NCI-H1048 (cell line): ENCODE measurements at places on chromosomes 7 and 10.

DNA sequence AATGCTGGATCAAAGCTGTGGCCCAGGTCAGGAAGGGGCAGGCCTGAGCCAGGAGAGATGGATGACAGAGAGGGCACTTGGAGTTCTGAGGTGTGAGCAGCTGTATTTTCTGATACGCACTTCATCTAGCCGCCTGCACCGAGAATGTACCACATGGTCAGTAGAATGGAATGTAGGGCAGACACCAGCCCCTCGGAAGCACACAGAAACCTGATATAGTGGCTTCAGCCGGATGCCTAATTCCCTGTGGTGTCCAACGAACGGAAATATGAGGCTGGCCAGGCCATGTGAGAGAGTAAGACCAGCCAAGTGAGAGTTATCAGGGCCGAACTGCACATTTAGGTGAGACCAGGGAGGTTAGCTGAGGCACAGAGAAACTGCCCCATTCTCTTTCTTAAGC, 46.7 kb upstream of the PLCE1 start:
- no peak for DNase-seq

- DNase-seq = no peak
Measured at GRCh38 chr7:148793590-148793989, 90.5 kb downstream of the EZH2 start.

DNA sequence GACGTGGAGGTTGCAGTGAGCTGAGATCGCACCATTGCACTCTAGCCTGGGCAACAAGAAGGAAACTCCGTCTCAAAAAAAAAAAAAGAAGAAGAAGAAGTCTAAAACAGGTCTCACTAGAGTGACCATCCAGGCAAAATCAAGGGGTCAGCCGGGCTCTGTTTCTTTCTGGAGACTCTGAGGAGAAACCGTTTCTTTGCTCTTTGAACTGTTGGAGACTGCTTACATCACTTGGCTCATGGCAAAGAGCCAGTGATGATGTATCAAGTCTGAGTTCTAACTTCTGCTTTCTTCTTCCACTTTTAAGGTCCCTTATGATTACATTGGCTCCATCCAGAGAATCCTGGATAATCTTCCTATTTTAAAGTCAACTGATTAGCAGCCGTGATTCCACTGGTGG, 306.8 kb downstream of the WDR11 start:
- DNase-seq = no peak

DNA sequence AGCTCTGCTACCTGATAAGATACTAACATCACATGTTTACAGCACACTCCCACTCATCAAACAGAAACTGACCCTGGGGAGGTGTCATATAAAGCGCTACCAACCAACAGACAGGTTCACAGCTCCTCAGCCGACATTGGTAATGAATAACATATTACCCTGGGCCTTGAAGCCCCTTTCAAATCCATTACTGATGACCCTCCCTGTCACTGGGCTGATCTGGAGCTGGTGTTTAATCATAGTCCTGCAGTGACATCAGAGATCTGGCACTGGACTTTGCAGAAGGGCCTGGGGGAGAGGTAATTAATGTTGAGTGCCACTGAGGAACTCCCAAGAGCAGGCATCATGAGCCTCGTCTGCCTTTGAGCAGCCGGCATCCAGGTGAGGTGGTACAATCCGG, 306.5 kb upstream of the NFE2L3 start:
- DNase-seq = no peak

GRCh38 chr7:34596887-34597286, 61.1 kb upstream of the NPSR1 start:
- no peak for DNase-seq

DNA sequence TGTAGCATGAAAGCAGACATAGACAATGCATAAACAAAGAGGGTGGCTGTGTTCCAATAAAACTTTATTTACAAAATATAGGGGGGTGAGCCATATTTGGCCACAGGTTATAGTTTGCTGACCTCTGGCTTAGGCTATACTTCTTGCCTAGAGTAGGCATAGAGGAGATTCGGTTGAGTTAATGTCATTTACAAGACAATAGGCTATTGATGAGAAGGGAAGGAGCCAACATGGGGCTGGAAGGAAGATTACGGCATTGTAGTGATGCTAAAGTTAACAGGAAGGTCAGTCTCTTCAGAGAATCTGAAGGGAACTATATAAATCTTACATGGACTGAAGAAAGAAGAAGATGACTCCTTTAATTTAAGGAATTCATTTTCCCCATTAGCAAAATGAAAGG, 463.5 kb downstream of the HTR7 start:
- no peak for DNase-seq

GRCh38 chr7:14995774-14996173, 93.2 kb upstream of the DGKB start:
- no peak for DNase-seq

GRCh38 chr7:38905056-38905759, 3.8 kb downstream of the VPS41 start:
- no peak for DNase-seq

DNA sequence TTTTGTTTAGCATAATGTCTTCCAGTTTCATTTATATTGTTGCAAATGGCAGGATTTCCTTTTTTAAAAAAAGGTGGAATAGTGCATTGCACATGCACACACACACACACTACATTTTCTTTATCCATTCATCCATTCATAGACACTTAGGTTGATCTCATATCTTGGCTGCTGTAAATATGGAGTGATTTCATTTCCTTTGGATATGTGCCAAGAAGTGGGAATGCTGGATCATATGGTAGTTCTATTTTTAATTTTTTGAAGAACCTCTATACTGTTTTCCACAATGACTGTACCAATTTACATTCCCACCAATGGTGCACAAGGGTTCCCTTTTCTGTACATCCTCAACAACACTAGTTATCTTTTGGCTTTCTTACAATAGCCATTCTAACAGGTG, 68.9 kb downstream of the EBLN1 start:
- no peak for DNase-seq

- no peak for DNase-seq
Measured at GRCh38 chr10:130686689-130687300, 550.6 kb downstream of the GLRX3 start.

DNA sequence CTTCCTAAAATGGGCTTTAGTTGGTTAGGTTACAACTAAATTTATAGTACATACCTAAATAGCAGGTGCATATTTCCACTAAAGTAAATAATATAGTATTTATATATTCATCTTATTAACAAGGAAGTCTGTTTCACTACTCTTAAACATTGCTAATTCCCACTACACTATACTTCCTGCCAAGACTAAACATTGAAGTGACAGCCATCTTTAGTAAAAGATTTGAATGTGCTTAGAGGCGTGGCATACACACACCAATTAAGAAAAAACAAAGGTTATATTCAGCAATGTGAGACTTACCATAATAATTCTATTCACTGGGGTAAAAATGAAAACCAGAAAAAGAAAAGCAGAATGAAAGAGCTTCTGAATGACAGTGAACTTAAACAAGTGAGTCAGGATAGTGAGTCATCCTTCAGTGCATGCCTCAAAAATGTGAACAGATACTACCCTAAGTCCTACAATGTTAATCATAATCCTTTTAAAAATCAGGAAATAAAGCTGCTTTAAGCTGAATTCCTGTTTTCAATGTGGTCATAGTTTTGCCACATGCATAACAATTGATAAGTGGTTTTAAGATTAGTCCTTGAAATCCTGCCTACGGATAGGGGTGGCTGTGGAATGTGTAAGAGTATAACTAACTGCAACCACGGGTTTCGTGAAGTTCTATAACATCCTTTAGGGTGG, 59.4 kb downstream of the USP6NL start:
- peak; percentile 12 for DNase-seq

DNA sequence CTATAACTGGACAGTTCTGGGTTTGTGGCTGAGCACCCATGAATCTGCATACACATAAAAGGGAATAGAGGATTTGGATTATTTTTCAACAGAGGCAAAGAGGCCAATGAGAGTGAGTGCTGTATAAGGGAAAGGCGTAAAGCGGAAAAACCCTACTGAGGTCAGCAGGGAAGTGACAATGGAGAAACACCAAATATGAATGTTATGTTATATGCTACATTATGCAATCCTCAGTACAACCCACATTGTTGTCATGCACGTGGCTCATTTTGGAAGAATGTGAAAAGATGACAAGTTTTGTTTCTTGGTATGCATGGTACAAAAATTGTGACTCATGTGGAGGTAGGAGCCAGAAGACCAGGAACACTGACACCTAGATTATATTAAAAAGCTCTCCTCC, 113.6 kb upstream of the AMPH start:
- DNase-seq = no peak

GRCh38 chr10:29144126-29144525, 144.7 kb upstream of the LYZL1 start:
- DNase-seq = no peak

DNA sequence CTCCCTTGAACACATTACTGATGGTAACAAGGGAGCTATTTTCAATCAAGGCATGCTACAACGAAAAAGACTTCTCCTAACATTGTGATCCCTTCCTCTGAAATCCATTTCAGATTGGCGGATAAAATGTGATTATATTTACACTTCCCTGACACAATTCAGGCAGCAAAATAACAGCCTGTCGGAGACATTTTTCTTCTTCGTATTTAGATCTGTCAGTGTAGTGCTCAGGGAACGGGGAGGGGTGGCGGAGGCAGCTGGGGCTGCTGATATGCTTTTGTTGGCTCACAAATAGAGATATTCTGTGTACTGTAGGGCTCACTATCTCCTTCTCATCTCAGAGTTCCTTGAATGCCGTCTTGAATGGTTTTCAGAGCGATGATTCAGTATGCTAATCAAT, 1261.7 kb upstream of the AUTS2 start:
- no peak for DNase-seq

DNA sequence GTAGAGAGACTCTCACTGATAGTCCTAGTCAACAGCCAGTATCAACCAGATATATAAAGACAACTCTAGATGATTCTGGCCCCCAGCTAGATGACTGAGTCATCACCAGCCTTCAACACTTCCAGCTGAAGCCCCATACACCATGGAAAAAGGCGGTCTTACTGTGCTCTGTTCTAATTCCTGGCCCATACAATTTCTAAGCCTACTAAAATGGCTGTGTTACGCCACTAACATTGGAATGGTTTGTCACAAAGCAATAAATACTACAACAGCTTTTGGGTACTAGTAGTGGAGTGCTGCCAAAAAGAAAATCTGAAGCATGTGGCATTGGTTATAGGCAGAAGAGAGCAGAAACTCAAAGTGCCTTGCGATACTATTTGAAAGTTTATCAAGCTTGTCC, 13.0 kb upstream of the TES start:
- DNase-seq = no peak

- no peak for DNase-seq
Measured at GRCh38 chr7:36562121-36562520, 162.2 kb downstream of the AOAH start.

DNA sequence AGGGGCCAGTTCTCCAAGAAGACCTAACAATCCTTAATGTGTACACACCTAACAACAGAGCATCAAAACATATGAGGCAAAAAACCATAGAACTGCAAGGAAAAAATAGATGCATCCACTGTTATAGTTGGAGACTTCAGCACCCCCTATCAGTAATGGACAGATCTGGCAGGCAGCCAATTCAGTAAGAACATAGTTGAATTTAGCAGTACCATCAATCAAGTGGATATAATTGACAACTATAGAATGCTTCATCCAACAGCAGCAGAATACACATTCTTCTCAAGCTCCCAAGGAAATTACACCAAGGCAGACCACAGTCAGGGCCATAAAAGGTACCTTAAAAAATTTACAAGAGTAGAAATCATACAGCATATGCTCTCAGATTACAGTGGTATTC, 42.2 kb downstream of the POLL start:
- DNase-seq = no peak

- DNase-seq = no peak
Measured at GRCh38 chr7:81296726-81297125, 377.9 kb upstream of the SEMA3C start.

GRCh38 chr10:132548106-132548823, 10.7 kb downstream of the INPP5A start:
- no peak for DNase-seq

GRCh38 chr10:109991266-109991855, 16.4 kb upstream of the ADD3 start:
- no peak for DNase-seq

DNA sequence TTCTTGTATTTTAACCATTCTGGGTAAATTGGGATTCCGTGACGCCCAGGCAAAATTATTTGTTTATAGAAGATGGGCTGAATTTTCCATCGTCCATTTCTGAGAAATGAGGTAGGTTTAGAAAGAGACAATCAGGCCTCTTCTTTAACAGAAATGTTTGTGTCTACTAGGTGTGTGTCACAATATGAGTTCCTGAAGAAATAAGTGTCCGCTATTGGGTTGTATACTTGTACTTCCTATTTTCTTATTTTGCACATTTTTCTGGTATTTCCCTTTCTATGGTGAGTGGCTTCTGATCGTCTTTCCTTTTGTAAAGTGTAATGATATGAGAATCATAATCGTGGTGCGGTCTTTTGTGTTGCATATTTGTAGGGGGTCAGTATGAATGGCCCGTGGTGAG, 83.9 kb downstream of the TCF7L2 start:
- no peak for DNase-seq

GRCh38 chr7:15920953-15921352, 234.5 kb upstream of the MEOX2 start:
- DNase-seq = no peak

DNA sequence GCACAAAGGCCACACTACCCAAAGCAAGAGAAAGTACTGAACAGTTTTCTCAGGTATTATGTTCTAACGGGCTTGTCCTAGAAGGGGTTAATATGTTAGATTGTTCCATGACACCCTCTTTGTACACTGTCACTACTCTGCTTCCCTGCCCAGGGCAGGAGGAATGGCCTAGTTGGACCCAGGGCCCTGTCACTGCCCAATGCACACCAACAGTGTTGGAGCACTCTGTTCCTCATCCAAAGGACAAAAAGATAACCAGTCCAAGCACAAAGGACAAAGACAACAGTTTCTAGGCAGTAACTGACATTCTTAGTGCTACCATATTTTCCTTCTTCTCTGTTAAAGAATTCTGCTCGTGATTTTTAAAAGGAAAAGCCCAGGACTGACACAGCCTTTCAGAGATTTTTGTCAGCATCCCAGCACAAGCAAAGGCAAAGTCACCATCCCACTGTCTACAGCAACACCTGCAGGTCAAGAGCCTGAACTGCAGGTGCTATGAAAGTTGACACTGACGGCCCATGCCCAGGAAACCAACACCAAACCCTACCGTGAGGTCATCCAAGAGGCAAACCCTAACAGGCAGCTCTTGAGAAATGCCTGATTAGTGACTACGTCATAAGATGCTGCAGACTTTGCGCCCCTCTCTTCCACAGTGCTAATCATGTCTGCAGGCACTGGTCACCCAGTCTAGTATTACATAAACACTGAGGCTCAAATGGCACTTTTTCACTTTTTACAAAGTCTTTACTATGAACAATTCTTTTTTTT, 13.2 kb downstream of the NUDCD3 start:
- DNase-seq = peak; percentile 1

GRCh38 chr7:158374586-158374985, 213.0 kb downstream of the PTPRN2 start:
- no peak for DNase-seq

DNA sequence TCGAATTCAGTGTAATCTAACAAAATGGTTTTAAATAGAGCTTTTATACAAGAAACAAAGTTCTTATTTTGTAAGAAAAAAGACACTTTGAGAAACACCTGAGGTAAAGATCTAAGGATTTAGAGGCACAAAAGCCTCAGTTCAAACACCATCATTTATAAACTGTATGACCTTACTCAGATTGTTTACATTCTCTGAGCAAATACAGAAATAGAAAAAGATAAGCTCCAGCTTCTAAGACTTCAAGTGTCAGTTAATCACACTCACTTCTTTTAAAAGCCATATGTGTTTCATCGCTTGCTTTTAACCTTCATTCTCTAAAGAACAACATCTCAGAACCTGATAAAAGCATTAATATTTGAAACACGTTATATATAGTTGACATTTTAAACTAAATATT, 27.9 kb downstream of the CADPS2 start:
- DNase-seq = no peak

GRCh38 chr7:112515989-112516388, 35.2 kb downstream of the LSMEM1 start:
- no peak for DNase-seq
